Prostate gland (tissue), 2 donors: ENCODE measurements at places on chromosomes 7 and 10.

GRCh38 chr7:95611224-95611623 lies 14.9 kb upstream of the PDK4 start:
- DNase-seq = no peak
- peaks cover 10% of the 10 kb centered on the region for H3K4me1 ChIP-seq
- H3K4me3 ChIP-seq = no peak overlapping the region
- H3K36me3 ChIP-seq = no peaks in the 10 kb centered on the region
- H3K27me3 ChIP-seq = no peaks in the 10 kb centered on the region

DNA sequence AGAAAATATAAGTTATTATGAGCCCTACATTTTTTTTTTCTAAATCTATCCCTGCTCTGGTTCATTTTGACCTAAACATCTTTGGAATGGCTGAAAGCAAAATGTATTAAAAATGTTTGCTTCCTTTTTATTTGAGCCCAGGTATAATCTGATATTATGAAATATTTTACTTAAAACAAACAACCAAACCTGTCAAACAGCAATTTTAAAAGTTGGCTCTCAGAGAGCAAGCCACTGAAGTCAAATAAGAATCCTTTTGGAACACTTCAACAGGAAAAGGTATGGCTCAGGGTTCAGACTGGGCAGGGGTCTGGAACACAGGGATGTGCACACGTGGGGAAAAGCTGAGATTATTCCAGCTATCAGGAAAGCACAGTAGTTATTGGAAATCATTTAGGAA lies 782.9 kb downstream of the CCSER2 start:
- H3K4me1 ChIP-seq = no peaks in the 10 kb centered on the region
- DNase-seq = no peak
- no peaks in the 10 kb centered on the region for H3K36me3 ChIP-seq
- no peak overlapping the region for H3K4me3 ChIP-seq
- H3K27ac ChIP-seq = no peak overlapping the region

DNA sequence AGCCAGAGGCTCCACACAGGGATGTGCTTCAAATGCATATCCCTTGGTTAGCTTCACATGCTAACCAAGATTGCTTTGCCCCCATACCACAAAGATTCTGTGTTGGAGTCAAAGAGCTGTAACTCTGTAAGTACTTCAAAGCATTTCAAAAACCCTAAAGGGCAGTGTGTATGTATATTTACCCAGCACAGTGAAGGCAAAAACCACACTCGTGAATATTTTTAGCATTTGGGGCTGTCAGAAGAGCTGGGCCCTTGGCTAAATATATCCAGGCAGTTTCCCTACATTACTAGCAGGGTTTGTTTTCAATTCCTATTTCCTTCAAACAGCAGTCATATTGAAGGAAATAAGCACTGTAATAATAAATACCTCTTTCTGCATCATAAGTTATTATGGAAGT lies 84.2 kb upstream of the STEAP1B start:
- H3K4me1 ChIP-seq = no peaks in the 10 kb centered on the region
- no peaks in the 10 kb centered on the region for H3K36me3 ChIP-seq
- H3K27ac ChIP-seq = no peak overlapping the region

DNA sequence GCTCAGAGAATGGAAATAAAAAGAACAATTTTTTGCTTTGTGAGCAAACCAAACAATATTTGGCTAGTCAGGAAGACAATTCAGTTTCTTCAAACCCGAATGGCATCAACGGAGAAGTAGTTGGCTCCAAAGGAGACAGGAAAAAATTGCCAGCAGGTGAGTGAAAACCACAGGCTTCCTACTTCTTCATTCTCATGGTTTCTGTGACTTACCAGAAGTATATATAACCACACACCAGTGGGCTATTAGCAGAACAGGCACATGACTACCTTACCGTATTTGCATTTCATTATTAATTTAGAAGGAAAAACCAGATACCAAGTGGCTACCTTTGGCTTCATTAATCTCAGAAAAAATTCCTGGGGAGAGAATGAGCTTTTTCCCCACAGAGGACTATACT lies 8.8 kb downstream of the TDRD1 start:
- no peaks in the 10 kb centered on the region for H3K27me3 ChIP-seq
- H3K27ac ChIP-seq = no peak overlapping the region
